ENCODE measurements at places on chromosomes 4 and X.

GRCh38 chr4:66694739-66695138 is 850.6 kb downstream of the CENPC start:
- DNase-seq = no peak

GRCh38 chrX:1242891-1243402 is 25.7 kb upstream of the CSF2RA start:
- DNase-seq = no peak

DNA sequence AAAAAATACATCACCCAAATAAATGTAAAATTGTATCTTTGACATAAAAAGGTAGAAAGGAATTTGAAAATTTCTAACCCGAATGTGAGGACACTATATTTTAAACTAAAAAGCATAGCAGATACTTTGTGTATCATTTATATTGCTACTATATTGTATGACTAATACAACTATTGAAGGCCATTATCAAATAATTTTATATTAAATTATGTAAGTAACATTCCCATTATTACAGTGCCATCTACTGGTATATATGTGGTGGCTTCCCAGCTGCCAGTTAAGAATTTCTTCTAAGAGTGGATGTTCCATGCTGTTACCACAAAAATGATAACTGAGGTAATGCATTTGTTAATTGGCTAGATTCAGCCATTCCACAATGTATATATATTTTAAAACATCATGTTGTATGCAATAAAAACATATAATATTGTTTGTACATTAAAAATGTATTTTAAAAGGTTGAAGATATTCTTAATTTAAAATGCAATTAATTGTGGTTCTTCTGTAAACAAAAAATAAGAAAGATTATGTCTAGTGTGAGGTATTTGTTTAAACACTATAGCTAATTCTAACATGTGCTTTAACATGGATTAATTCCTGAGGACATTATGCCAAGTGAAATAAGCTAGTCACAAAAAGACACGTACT is 65.3 kb downstream of the EGF start:
- DNase-seq = peak; percentile 3

GRCh38 chrX:122092360-122092759 is 1045.0 kb downstream of the GLUD2 start:
- peak; percentile 11 for DNase-seq

DNA sequence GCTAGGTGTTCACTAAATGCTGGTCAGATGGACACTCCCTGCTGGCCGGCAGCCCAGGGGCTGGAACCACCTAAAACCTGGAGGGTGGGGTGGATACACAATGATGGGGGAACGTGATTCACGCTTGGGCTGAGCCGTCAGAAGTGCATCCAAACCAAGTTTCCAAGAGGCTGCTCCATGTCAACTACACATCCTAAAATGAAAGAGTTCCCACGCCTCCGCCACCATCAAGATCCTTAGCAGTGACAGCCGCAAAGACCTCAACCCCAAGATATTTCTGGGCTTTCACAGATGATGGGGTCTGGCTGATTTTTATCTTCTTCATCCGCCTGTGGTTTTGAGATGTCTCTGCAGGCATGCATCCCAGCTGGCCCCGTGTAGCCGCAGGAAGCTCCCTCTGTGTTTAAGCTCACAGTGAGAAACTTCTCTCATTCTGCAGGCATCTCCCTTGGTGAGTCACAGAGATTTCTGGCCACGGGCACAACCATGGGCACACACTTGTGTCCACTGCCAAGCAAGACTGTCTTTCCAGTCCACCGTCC is 84.4 kb downstream of the HTRA3 start:
- no peak for DNase-seq

- DNase-seq = no peak
These were observed 70.2 kb downstream of the TBL1X start for GRCh38 chrX:9535101-9535500.

- DNase-seq = no peak
These were observed 55.8 kb downstream of the WWC2 start for GRCh38 chr4:183154701-183155391.

GRCh38 chr4:37535872-37536271 is 150.3 kb downstream of the RELL1 start:
- DNase-seq = no peak

DNA sequence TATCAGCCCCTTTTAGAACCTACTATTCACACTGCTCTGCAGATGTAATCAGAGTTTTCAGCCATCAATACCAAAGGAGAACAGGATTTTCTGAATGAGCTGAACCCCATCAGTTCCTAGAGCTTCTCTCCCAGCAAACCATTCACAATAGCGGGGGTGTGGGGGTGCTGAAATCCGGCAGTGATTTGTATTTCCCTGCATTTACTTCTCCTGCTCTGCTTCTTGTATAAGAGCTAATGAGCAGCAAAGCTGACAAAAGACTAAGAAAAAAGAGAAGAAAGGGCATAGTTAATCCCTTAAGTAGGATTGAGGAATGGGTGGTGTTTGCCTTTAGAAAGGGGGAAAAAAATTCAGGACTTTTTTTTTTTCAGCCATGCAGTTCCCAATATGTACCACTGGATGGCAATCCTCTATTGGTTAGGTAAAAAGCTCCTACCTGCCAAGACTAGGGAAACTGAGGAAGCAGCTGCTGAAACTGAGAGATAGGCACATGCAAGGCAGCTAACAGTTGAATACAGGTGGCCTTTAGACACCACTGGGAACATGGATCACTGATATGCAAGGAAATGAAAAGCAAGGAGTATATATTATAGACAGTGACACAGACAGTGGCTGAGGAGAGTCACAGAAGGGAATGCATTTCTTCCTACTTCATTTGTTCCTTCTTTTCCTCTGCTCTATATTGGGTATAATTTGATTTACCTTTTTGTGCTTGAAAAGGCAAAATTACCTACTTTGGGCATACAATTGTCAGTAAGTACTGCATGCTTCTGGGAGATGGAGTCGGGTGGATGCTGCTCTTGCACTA is 217.9 kb downstream of the HS6ST2 start:
- DNase-seq = no peak

Data from NCI-H748 treated with DMSO at 0.1 percent for 48 hours (cell line).